ENCODE measurements at places on chromosomes 5 and 9.
A peak's percentile ranks its signal among the peaks of the same experiment; 100 is the strongest.

GRCh38 chr5:137084016-137084415 lies 415.1 kb downstream of the SPOCK1 start:
- no peak for DNase-seq

DNA sequence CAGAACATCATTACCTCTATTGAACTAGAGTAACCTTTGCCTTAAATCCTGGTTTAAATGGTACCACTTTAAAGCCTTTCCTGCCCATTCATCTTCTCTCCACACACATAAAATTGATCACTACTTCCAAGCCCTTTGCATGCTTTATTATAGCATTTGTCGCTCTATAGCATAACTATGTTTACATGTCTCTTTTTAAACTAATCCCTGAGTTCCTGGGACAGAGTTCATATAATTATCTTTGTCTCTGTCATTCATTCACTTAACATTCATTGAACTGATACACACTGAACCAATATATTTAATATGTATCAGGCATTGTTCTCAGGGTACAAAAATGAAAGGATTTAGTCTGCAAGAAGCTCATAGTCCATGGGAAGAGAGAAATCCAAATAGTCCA lies 37.3 kb downstream of the RECK start:
- no peak for DNase-seq

DNA sequence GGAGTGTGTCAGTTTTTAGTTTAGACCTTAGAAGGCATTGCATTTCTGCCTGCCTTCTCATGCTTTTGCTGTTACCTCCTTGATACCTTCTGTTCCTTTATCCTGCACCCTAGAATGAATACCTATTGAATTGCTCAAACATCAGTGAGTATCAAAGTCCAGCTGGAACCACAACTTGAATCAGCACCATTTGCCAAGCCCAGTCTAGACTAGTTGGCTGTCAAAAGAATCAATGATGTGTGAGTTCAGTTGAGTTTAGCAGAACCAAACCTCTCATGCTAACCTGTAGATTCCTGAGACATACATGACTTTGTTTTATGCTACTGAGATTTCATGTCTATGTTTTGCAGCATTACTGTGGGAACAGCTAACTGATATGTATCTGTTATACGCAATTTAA lies 116.6 kb downstream of the FAM170A start:
- no peak for DNase-seq

- DNase-seq: no peak
Measured at GRCh38 chr9:128242124-128242523, 33.7 kb downstream of the GOLGA2 start.

DNA sequence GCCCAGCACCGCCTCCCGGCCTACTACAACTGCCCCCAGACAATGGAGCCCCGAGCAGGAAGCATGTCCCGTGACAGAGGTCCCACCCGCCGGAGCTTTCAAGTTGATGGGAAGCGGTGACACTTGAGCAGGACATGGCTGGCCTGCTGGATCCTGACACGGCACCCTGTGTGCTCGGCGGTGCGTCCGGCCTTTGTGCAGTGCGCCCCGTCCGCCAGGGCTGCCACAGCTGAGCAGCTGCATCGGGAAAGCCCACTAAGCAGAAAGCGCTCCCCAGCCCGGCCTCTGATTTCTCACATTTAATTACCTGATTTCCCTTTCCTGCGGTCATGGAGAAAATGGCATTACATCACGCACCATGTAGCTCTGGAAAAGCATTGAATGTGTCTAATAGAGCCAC lies 611.9 kb downstream of the IRX1 start:
- DNase-seq: no peak

DNA sequence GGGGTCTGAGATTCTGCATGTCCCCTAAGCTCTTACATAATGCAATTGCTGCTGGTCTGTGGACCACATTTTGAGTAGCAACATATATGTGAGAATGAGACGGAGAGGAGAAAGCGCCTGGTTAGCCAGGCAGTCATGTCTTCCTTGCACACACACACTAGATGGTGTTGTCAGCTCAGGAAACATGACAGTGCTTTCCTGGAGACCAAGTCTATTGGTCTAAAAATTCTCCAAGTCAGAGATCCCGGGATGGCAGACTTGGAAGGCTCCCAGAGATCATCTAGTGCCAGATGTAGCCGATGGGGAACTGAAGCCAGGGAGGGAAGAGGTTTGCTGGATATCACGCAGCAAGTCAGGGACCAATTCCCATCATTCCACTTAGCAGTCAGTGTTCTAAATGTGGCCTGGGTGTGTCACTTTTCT lies 53.4 kb downstream of the GALNT12 start:
- peak; percentile 23 for DNase-seq

GRCh38 chr5:43771611-43772031 lies 168.6 kb downstream of the NNT start:
- DNase-seq: no peak

DNA sequence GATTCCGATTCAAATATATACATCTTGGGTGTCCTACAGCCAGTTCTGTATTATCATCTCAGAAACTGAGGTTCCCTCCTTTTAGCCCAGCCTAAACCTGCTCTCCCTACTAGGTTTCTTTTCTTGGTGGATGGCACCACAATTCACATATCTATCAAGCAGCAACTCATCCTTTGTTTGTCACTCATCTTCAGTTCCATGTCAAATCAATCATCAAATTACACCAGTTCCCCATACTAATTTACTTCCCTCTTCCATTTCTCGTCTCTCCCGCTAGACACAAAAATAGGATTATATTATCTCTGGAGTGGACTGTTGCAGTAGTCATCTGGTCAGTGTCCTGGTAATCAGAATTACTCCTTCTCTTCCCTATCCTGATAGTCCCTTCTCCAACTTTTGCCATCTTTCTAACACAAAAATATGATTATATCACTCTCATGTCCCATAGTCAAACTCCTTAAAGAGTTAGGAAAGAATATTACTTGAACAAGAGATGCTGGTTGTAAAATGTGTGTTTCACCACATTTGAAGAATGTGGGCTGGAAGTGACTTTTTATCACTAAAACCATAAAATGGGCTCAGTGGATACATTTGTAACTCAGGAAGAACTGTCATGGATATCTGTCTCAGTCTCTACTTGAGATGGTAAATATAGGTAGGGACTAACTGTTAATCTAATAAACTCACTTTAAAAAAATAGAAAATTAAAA lies 69.1 kb upstream of the RICTOR start:
- no peak for DNase-seq

- no peak for DNase-seq
Measured at GRCh38 chr5:115758356-115758755, 58.1 kb downstream of the CDO1 start.

DNA sequence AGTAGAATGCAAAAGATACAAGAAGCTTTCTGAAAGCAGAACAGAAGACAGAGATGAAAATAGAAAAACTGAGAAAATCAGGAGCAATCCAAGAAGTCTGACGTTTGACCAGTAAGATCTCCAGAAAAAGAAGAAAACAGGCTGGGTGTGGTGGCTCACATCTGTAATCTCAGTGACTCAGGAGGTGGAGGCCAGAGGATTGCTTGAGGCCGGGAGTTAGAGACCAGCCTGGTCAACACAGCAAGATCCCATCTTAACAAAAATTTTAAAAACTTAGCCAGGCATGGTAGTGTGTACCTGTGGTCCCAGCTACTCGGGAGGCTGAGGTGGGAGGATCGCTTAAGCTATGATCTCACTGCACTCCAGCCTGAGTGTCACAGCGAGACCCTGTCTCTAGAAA lies 15.9 kb downstream of the RETREG1 start:
- DNase-seq: no peak

GRCh38 chr5:428754-429452 lies 14.1 kb upstream of the EXOC3 start:
- no peak for DNase-seq

Data from hippocampal formation (tissue), 2 donors.